ENCODE measurements at places on chromosomes 4 and X.

DNA sequence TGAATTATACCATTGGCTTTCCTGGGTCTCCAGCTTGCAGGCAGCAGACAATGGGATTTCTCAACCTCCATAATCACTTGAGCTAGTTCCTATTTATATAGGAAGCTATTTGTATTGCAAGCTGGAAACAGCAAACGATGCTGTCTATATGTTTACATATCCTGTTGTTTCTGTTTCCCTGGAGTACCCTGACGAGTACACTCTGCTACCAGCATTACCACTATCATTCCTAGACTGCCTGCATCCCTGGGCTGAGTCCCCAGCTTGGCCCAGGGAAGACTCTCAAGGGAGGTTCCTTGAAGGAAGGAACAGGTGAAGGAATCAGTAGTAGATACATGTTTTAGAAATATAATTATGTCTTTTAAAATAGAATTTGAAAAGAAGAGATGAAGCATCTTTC, 81.4 kb downstream of the EVC2 start:
- no peak for DNase-seq

DNA sequence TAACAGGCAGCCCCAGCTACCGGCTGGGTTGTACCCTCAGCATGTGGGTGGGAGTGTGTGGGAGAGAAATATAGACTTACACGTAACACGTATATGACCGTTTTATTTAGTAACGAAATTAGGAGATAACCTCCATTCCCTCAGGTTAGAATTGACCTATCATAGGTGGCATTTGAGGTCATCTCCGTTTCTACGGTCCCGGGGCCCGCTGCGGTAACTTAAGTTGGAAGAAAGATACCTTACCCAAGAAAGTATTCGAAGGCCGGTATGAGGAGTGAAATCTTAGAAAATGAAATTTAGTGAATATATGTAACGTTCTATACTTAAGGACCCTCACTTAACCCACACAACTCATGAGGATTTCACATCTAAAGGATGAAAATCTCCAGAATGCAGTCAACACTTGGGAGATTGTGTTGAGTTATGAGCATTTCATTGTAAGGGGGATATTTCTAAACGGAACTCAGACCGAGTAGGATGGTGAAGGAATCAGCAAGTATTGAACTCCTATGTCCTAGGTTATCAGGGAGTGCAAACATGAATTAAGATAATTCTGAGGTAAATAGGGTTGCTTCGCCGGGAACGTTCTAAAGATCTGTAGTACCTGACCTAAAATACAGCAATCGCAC, 891 bp downstream of the CISD2 start:
- no peak for DNase-seq

DNA sequence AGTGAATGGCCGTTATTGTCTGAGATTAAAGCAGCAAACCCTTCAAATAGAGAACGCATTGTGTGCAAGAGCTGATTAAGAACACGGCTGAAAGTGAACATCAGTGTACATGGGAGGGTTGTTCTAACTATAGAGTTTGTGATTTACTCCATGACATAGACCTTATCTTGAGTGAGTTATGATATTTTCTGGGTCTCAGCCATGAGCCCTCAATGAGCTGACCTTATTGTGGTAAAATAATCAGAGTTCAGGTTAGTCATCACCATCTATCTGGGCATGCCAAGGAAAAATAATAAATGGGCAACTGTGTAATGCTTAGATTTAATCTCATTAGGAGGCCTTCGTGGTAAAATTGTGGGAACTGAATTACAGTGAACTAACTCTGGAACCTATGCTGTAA, 33.2 kb upstream of the CLDN24 start:
- no peak for DNase-seq

GRCh38 chrX:8684201-8684965, 47.6 kb downstream of the ANOS1 start:
- DNase-seq: no peak

DNA sequence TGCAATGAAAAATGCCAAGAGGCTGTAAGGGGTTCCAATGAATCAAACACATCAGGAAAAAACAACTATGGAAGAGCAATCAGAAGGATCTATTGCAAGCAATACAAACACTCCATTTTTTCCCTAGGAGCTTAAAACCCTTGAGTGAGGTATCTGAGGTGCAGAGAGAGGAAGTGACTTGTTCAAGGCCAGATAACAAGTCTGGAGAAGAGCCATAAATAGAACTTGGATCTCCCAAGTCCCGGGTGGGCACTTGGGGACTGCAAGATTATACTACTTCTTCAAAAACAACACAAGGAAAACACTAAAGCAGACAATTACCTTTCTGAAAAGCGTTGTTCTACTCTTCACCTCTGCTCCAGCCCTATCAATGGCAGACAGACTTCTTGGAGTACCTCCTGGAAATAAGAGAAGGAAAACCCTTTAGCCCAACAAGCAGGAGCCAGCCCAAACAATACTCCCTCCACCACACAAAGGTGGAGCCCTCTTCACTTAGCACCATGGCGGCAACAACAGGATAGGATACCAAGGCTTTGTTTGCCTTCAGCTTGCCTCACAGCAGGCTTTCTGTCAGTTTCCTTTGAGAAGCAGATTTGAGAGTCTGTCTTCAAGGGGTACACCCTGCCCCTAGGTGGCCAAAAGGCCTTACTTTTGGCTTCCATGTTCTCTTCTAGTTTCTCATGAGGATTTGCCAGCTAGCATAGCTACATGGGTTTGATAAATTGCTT, 26.0 kb downstream of the AIFM1 start:
- DNase-seq: no peak

DNA sequence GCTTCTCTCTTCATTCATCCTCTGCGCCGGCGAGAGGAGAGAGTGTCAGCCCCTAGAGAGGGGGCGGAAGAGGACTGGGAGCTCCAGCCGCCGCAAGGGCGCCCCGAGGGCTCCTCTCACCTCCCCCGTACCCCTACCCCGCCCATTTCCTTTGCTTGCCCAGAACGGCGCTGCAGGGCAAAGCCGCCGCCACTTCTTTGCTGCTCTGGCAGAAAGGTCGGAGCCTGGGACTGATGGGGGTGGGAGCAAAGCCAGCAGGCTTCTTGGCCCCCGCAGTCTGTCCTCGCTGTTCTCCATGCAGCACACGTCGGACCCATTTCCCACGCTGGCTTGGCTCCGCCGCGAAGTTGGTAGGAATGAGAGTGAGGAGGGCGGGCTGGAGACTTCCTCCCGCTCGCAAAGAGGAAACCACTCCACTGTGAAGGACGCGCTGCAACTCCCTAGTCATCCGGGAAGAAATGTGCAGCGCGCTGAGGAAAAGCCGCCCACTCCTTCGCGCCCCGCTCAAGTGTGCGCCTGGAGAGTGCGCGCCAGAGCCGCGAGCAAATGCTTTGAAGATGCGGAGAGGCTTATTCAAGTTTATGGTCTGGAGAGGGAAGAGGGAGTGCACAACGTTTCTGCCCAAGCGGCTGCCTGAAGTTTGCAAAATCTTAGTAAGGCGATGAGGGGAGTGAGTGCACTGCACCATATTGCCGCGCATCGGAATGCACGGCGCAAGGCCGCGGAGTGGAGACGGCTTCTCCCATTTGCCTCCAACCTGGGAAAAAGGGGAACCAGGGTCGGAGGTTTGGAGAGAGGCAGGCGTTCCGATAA, 2.8 kb upstream of the PCDH7 start:
- DNase-seq: no peak

GRCh38 chrX:119399772-119400101, 601 bp downstream of the SLC25A43 start:
- DNase-seq: no peak

DNA sequence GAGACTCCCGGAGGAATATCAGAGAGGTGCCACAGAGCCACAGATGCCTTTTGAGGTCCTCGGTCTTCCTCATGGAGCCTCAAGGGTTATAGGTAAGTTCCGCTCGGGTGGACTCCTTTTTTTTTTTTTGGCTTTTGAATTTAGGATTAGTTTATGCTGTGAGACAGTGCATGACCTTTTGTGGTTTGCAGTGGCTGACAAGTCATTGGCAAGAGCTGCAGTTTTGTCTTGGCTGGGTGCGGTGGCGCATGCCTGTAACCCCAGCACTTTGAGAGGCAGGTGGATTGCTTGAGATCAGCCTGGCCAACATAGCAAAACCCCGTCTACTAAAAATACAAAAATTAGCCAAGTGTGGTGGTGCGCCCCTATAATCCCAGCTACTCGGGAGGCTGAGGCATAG, 4.5 kb upstream of the GRSF1 start:
- DNase-seq: no peak

DNA sequence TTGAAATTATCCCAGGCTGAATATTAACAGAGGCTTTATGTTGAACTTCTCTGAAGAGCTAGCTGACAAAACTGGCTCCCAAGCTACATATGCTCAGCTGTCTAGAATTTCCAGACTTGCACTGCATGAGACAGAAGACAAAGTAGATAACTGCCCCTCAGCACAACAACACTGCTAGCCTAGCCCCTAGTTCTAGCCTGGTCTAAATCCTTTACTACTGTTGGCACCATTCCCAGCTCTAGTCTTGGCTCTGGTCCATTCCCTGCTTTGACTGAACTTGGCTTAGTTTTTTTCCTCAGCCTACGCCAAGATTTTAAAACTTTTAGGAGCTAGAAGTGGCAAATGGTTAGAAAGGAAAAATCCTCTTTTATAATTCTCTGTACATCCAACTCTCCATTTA, 7.6 kb upstream of the OPHN1 start:
- DNase-seq: no peak

DNA sequence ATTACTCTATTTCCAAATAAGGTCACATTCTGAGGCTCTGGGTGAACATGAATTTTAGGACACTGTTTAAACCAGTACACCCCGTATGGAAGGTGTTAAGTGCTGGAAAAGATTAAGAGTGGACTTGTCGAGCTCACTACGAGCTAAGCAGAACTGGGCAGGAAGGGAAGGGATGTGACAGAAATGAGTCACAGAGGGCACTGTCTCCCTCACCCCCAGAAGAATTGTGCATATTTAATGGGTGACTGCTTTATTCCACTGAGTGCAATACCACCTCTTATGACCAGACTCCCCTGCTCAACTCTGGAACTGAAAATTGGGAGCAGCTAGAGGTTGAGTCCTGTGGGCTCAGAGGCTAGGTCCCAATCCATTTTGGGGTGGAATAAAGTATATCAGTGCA, 187.4 kb upstream of the RPS6KA3 start:
- no peak for DNase-seq

DNA sequence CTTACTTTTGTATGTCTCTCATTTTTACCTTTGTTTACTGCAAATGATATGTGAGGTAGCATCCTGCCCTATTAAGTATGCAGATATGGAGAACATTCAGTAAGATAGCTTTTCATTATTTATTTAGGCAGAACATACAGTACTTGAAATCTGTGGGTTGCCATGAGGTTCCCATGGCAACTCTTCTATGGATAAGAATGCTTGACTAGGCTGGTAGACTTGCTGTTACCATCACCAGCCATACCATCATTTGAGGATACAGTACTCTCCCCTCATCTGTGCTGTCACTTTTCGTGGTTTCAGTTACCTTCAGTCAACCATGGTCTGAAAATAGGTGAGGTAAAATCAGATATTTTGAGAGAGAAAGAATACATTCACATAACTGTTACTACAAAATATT, 56.7 kb downstream of the NAF1 start:
- no peak for DNase-seq

GRCh38 chrX:63361494-63361893, 10.4 kb upstream of the SPIN4 start:
- DNase-seq: no peak

DNA sequence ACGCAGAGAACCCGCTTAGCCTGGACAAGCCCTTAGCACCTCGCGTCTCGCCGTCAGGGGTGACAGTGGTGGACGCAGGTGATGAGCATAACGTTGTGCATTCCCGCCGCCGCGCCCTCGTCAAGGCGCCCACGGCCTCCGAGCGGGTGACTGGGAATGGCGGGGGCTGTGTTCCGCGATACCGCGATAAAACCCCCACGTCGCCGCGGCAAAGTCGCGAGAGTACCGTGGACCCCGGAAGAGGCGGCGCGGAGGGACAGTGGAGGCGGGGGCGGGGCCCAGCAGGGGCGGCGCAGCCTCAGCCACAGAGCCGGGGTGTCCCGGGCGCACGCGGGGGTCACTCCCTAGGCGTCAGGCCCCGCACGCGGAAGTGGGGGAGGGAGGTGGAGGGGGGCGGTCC, 53.8 kb downstream of the ZFYVE28 start:
- peak; percentile 62 for DNase-seq

- DNase-seq: no peak
These were observed 75.9 kb upstream of the CITED1 start for GRCh38 chrX:72381439-72382201.

DNA sequence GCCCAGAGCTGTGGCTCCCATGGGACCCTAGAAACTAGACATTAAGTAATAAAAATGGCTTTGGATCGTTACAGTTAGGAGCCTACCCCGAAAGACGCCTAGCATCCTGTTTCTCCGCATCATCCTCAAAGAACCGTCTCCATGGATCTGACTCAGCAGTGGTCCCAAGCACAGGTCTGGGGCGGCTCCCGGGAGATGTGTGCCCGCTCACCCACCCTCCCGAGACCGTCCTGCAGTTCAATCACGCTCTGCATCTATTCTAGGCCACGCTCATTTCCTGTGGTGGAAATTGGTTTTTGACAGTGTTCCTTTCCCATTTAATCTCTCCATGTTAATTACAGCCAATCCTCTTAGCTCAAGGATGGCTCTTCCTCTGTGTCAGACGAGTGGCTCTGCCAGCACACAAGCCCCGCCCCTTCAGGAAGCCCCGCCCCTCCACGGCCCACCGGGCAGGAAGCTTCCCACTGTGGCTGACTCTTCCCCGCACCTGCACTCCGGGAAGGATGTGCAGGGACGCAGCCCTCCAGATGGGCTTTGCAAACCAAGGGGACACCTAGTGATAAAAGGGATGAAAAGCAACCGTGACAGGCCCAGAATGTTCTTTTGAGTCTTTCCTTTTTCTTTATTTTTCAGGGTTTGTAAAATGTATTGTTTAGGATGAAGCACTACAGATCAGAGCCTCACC, 34.5 kb upstream of the HELT start:
- peak; percentile 51 for DNase-seq

DNA sequence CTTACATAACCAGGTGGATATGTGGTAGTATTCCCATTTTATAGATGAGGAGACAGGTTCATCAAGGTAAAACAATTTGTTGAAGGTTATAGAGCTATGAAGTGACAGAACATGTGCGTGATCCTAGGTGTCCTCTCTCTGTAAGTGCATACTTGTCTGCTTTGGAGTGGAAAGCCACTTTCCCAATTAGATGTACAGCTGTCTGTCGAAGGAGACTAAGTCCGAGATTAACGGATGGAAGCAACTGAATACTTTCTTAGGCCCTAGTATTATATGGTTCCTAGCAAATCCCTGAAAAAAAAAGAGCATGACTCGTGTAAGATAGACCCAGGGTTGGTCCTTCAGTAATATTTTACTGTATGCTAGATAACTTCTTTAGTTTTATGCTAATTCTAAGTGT, 19.7 kb downstream of the TMEM131L start:
- DNase-seq: no peak

GRCh38 chrX:134735015-134735414, 76.7 kb upstream of the PLAC1 start:
- no peak for DNase-seq

GRCh38 chr4:159006202-159006601, 96.7 kb upstream of the RAPGEF2 start:
- DNase-seq: no peak

GRCh38 chrX:24520472-24520871, 55.4 kb downstream of the PDK3 start:
- no peak for DNase-seq

Data from stimulated activated CD4-positive, alpha-beta T cell treated with anti-CD3 and anti-CD28 coated beads, Interleukin-12 subunit alpha, Interleukin-12 subunit beta, amount 100 ng/mL, for 48 hours (primary cell).